SHP77 treated with DMSO at 0.1 percent for 48 hours (cell line): ENCODE measurements at places on chromosomes 1 and 21.

GRCh38 chr21:23664193-23664694 is 1943.0 kb downstream of the MRPL39 start:
- no peak for DNase-seq

DNA sequence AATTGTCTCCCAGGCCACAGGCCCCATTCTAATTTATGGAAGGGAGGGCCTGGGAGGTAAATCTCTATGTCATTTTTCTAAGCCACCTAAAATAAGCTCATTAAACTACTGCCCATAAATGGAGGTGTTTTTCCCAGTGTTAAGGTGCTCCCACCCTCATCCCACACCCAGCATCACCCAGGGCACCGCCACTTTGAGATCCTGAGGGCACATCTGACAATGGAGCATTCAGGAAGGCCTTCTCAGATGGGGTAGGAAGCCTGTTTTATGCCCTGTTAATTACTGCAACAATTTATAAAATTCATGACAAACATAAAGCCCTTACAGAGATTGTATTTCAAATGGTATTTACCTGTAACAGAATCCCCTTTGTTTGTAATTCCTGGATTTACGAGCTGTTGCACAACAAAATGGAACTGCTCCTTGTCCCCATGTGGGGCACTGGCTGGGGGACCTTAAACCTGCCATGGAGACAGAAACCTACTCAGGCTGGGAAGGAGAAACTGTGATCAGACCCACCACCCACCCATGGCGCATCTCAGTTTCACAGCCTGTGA is 319.5 kb upstream of the USP24 start:
- no peak for DNase-seq

DNA sequence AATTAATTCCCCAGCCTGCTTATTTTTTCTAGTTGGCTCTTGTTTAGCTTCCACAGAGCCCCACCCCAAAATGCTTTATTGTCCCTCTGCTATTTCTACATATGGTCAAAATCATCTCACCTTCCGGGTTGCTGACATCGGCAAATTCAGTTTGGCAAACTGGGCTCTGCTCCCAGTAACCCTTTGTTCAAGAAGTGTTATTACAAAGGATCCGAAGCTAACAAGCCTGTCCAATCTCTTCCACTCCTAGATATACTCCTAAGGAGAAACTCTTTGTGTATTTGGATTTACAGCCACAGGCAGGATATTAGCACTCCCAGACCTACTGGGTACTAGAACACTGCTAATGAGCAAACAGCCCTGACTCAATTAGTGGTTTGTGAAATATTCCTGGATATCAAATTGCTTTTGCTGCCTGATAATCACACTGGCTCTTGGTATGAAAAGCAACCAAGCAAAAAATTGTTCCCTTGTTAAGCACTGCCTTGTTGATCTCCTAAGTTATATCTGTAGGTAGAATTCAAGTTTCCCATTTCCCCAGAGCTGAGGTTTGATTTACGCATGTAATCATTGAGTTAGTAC is 4.0 kb downstream of the JUN start:
- no peak for DNase-seq

- DNase-seq: no peak
These were observed 76.8 kb downstream of the GLIS1 start for GRCh38 chr1:53662169-53662568.

DNA sequence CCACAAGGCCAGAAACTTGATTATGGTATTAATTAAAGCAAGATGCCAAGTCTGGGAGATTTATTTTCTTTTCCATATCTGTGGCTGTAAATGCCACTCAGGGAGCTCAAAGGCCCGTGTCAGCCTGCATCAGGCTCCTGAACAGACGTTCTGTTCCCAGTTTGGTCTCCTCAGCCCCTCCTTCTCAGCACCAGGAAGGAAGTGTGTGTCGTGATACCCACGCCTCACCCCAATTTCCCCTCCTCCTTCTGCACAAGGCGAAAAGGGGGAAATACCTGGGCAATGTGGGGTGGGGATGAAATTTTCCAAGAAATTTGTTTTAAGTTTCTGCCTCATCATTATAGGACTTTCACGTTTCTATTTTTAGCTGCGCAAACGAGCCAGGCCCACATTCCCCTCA is 112.0 kb downstream of the SYF2 start:
- DNase-seq: no peak

- DNase-seq: no peak
These were observed 171.7 kb downstream of the BACH1 start for GRCh38 chr21:29470397-29470796.

DNA sequence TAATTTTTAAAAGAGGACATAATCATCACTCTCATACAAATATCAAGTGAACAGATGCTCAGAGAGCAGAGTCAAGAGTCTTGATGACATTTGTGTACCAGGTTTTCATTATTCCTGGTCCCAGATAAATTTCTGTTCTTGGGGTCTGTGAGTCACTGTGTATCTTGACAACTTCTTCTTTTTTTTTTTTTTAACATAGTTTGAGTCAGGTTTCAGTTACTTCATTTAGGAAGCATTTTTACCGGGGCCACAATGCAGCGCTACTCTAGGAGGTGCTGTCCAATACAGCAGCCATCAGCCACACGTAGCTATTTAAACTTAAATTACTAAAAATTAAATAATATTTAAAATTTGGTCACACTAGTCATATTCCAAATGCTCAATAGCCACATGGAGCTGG is 188.1 kb upstream of the SAMSN1 start:
- DNase-seq: no peak
